ENCODE measurements at places on chromosomes 7 and 10.

DNA sequence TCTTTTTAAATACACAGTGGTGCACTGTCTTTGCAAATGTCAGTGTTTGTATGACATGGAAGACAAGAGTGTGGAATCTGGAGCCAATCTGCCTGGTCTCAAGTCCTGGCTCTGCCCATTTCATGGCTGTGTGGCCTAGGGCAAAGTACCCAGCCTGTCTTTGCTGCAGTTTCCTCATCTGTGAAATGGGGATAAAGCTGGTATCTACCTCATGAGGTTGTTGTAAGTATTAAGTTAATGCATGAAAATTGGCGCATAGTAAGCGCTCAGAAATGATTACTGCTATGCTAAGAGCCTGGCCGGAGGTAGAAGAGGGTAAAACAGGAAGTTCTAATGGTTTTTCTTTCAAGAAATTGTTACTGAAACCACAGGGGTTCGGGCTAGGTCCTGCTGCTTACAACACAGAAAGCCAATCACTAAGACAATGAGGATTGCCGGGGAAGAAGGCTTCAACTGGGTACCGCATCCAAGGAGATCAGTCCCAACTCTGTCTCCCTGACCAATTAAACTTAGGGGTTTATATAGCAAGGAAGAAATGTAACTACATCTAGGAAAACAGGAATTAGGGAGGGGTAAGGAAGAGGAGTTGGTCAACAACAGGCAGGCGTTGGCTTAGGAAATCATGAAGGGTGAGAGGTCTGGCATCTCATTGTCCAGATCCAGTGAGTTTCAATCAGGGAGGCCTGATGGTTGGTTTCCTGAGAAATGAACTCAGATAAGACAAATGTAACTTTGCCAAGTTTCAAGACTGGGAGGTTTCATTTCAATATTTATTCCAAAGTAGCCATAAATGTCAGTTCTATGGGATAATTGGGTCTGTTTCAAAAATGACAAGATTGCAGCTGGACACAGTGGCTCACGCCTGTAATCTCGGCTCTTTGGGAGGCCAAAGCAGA, 57.0 kb downstream of the CHST3 start:
- no peak for DNase-seq

DNA sequence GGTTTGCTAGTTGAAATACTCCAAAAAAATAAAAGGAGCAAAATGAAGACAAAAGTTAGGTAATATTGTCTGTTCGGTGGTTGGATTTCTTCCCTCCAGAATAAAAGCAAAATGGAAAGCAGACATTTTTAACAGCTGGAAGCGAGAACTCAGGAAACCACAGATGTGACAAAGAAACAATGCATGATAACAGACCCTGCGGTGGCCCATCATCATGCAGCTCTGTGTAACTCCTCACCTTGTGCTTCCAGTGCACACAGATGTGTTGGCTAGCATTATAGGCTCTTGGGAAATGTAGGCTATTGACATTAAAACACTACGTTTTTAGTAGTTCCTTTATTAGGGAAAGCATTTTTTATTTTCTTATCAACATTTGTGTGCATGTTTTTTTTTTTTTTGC, 53.9 kb upstream of the ARL4A start:
- DNase-seq: no peak

DNA sequence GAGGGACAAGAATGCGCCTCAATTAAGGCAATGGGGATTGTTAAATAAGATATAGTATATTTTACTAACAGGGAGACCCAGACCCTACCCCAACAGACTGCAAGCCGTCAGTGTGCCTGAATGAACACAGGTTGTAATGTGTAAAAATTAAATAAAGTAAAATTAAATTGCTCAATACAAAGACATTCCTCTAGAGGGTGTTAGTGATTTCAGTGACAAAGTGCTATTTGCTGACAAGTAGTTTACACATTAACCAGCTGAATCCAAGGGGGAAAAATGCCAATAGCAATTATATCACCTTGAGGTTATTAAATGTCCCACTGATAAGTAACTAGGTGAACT, 110.5 kb downstream of the EBF3 start:
- DNase-seq: no peak

DNA sequence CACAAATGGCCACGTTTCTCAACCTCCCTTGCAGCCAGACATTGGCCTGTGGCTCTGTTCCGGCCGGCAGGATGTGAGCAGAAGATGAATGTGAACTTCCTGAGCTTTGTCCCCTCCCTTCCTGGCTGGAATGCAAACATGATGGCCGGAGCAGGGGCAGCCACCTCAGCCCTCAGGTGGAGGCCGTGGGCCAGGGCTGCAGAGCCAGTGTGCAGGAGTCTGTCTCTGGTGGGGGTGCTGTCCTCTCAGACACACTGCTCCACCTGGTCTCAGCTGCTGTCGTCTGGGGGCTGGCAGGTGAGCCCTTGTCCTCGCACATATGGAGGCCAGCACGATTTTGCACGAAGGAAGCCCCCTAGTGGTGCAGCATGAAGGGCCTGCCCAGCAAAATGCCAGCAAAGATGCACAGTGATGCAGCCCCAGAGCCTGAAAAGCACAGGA, 25.3 kb upstream of the PWWP2B start:
- no peak for DNase-seq

GRCh38 chr7:130144312-130145171, 60.7 kb downstream of the TMEM209 start:
- no peak for DNase-seq

- no peak for DNase-seq
Observed at GRCh38 chr10:11326241-11326640, 285.2 kb downstream of the USP6NL start.

GRCh38 chr10:31062856-31063255, 31.2 kb upstream of the ZNF438 start:
- no peak for DNase-seq

DNA sequence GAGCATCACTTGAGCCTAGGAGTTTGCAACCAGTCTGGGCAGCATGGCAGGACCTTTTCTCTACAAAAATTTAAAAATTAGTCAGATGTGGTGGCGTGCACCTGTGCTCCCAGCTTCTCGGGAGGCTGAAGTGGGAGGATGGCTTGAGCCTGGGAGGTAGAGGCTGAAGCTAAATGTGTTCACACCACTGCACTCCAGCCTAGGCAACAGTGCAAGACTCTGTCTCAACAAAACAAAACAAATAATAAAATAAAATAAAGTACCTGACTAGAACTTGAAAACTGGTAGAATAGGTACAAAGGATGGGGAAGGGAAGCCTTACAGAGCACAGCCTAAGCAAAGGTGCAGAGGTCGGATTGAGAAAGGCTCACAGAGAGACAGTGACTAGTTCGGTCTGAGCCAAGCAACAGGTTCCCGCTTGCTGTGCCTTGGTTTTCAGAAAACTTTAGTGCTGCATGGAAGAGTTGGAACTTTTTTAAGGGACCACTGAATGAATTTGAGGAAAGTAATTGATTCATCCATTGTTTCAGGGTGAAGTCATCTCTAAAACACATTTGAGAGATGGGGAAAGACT, 100.1 kb upstream of the STK17A start:
- no peak for DNase-seq

GRCh38 chr7:46557295-46557711, 636.2 kb upstream of the IGFBP3 start:
- no peak for DNase-seq

DNA sequence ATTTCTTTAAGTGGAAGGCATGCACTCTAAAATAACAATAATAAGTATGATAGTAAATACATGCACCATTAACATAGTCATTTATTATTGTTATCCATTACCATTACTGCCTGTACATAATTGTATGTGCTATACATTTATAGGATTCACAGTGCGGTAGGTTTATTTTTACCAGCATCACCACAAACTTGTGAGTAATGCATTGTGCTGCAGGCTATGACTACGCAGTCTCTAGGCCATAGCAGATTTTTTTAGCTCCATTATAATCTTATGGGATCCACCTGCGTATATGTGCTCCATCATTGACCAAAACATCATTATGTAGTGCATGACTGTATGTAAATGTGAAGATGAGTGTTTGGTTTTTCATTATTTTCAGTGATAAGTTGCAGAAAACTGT, 160.0 kb downstream of the LRRC4 start:
- no peak for DNase-seq

DNA sequence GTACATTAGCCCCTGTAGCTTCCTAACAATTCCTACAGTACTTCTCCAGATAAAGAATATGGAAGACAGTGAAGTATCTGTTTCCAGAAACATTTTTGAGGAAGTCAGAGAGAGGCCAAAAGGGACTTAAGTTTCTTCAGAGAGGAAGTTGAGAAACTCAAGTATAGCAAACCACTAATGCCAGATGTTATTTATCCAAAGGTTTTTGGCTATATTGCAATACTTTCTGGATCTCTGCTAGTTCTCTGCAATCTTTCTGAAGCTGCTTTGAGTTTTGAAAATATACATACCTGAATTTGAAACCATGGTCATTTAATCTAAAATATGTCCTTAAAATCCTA, 64.7 kb downstream of the BICC1 start:
- DNase-seq: no peak

GRCh38 chr7:2231992-2232765, 566 bp downstream of the MAD1L1 start:
- DNase-seq: no peak

GRCh38 chr7:133827707-133828623, 299.2 kb upstream of the LRGUK start:
- DNase-seq: no peak

DNA sequence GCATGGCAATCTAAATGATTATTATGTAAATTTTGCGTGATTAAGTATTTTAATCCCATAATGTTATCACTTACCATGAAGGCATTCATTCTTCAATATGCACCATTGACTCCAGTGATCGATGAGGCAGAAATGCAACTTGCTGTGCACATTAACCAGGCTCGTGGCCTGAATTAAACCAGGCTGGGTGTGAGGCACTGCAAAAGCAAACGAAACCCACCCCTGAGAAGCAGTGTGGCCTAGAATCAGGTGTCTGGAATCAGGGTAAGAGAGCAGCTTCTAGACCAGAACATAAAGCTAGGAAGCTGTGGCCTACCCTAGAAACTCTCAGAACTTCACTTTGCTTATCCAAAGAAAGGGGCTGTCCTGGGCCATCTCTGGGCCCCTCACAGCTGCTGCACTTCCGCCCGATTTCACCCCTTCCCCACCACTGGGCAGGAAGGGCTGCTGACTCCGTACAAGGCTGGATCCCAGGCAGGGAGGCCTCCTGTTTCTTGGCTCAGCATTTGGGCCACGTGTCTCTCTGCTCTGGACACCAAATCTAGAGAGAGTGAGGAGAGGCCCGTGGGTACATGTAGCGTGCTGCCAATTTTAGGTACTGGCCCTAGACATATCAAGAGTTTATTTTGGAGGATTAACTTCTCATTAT, 4.4 kb downstream of the PTPRE start:
- no peak for DNase-seq

DNA sequence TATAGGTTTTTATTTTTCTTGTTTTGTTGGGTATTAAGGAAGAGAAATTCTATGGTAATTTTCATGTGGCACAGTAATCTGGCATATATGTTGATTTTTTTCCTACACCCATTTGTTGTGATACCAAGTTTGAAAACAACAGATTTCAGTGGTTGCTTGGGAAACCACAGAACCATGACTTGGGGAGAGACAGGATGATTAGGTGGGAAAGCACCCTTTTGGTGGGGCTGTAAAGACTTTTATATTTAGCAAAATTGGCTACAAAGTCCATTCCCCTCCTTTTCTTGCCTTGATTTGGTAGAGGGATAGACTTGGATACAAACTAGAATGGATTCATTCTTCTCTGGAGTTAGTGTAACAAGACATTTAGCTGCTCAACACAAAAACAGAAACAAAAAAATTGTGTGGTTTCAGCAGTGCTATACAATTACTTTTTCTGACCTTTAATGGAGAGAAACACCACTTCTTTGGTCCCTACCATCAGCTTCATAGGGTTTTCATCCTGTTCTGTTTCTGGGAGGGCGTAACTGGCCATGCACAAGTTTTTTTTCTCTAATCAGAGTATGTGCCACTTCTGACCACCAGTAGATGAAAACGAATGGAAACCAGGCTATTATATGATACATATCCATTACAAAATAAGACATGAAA, 52.7 kb downstream of the FIGNL1 start:
- no peak for DNase-seq

- DNase-seq: no peak
Observed at GRCh38 chr7:128867842-128868623, 5.4 kb downstream of the ATP6V1F start.

- DNase-seq: no peak
Observed at GRCh38 chr10:105644978-105645377, 1003.9 kb downstream of the SORCS3 start.

- no peak for DNase-seq
Observed at GRCh38 chr7:37546677-37547076, 98.0 kb upstream of the ELMO1 start.

- DNase-seq: no peak
Observed at GRCh38 chr7:82609746-82610145, 166.2 kb upstream of the CACNA2D1 start.

- no peak for DNase-seq
Observed at GRCh38 chr7:99375070-99375807, 709 bp downstream of the ARPC1B start.
